ENCODE measurements at places on chromosomes 7 and 10. TPM values are rescaled to one million over a fixed set of nuclear protein-coding genes. Genes with fewer than 3 reads are reported as not detected.

GRCh38 chr7:154592388-154592787 is 410.5 kb downstream of the PAXIP1 start:
- DNase-seq, result no peak

Gene UNC5B
- total RNA-seq, result not detected

Gene HOXA3
- total RNA-seq, result not detected

GRCh38 chr7:116579835-116580234 is 55.0 kb downstream of the CAV1 start:
- DNase-seq, result no peak

GRCh38 chr7:107180378-107180777 is 11.6 kb downstream of the HBP1 start:
- DNase-seq, result no peak

Gene PDGFA
- total RNA-seq, result 20.2 TPM

DNA sequence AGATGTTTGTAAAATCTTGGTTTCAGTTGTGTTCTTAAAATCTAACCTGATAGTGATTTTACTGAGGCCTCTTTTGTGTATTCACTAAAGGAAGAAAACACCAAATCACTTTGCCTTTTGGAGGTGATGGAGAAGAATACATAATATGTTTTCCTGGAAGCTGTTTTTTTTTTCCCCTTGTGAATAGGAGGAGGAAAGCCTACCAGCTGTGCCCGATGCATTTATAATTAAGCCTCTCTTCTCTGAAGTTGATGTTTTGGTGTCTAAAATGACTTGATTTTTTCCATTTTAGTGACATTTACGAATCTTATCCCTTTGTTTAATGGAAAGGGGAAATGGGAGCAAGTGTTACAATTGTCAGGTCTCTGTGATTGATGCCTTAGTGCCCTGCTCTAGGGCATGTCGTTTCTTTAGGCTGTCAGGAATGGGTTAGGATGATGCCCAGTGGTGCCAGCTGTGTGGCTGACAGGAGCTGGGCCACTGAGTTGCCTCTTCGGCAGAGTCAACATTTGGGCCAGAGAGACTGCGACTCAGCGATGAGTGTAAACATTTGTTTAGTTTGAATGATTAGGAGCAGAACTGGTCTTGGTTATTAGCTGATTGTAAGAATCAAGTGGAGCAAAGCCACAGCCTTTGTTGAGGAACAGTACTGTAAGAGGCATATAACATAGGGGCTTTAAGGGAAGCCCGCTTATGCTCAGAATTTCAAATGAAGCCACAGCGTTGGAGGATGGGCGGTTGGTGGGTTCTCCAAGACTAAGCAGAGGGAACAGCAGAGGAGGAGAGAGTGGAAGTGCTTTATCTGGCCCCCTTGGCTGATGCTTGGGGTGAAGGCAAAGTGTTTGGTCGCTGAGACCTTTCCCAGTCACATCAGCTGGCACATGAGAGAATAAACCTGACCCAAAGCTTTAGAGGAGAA is 81.6 kb downstream of the CDK14 start:
- no peak for DNase-seq
